NCI-H1105 treated with DMSO at 0.1 percent for 48 hours (cell line): ENCODE measurements at places on chromosomes 6 and 20.

GRCh38 chr6:20751293-20751935 lies 217.2 kb downstream of the CDKAL1 start:
- DNase-seq, result no peak

DNA sequence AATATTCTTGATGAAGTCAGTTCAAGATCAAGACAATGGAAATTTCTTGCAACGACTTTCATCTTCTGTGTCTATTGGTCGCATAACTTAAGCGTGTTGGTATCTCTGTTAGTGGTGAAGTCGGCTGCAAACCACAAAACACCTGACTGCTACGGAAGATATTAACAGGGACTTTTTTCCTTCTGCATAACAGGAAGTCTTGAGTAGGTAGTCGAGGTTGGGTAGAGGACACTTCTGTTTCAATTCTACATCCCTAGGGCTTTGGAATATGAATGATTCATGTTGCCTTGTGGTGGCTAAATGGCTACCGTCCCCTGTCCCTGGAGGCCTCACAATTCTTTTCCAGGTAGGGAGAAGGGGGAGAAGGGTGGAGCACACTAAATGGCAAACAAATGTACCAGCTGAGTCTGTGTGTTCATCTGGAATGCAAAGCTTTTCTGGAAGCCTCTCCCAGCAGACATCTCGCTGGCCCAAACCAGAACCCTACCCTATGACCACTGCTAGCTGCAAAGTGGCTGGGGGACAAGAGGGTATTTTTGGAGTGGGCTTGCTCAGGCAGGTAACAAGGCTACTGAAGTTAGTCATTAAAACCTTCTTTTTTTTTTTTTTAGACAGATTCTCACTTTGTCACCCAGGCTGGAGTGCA lies 34.6 kb upstream of the NKX2-2 start:
- DNase-seq, result no peak

GRCh38 chr6:117338567-117338966 lies 73.2 kb downstream of the VGLL2 start:
- DNase-seq, result no peak

GRCh38 chr6:130935978-130936377 lies 108.8 kb downstream of the SMLR1 start:
- no peak for DNase-seq

- DNase-seq, result no peak
Measured at GRCh38 chr20:50776122-50776817, 18.6 kb upstream of the BCAS4 start.
